Stimulated activated CD8-positive, alpha-beta memory T cell treated with anti-CD3 and anti-CD28 coated beads, Interleukin-4, amount 100 ng/mL, for 4 hours (primary cell): ENCODE measurements at places on chromosomes 3 and 15.

GRCh38 chr3:150917951-150918350 lies 12.7 kb upstream of the MINDY4B start:
- no peak for DNase-seq

DNA sequence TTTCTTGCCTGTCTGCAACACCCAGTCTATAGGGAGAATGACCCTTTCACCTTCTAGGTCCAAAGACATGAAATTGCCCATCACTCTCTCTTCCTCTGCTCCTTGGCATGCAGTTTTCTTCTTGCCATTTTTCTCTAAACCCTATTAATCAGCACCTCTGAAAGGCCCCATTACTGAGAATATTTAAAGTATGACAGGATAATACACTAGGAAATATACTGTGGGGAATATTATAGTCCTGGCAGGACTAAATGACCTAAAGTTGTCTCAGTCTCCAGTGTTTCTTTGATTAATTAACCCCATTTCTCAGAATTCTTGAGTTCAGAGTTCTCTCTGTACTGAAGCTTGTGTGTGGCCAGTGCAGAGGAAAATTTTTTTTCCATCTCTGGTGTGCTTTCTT lies 730.7 kb downstream of the AGBL1 start:
- no peak for DNase-seq

GRCh38 chr3:143475981-143476380 lies 356.4 kb downstream of the CHST2 start:
- DNase-seq, result no peak

- no peak for DNase-seq
Observed at GRCh38 chr3:119973018-119973646, 121.1 kb downstream of the GSK3B start.
